ENCODE measurements at places on chromosomes 12 and 14. TPM values are rescaled to one million over a fixed set of nuclear protein-coding genes. Genes with fewer than 3 reads are reported as not detected.

CD27 gene
- total RNA-seq = not detected

ZDHHC22 gene
- total RNA-seq = not detected

PITPNM2 gene
- 7.8 TPM for total RNA-seq

NELL2 gene
- total RNA-seq = 0.42 TPM

JDP2 gene
- 18.8 TPM for total RNA-seq

TROAP gene
- total RNA-seq = 38.5 TPM

IL22 gene
- total RNA-seq = not detected

DNAJC22 gene
- total RNA-seq = 9.6 TPM

KRT8 gene
- 2,474 TPM for total RNA-seq

FOXA1 gene
- 131 TPM for total RNA-seq

SAMD15 gene
- total RNA-seq = 1.1 TPM

KCNA5 gene
- total RNA-seq = not detected

SERPINA9 gene
- not detected for total RNA-seq

SDR9C7 gene
- total RNA-seq = not detected

TIMM9 gene
- total RNA-seq = 44.0 TPM

P2RX2 gene
- total RNA-seq = not detected

PPP1R1A gene
- total RNA-seq = not detected

PDZRN4 gene
- total RNA-seq = not detected

PPP1R36 gene
- total RNA-seq = 0.40 TPM

CRIP1 gene
- 13.2 TPM for total RNA-seq
